ENCODE measurements at places on chromosomes 5 and 9. TPM values are rescaled to one million over a fixed set of nuclear protein-coding genes. Genes with fewer than 3 reads are reported as not detected.
A peak's percentile ranks its signal among the peaks of the same experiment; 100 is the strongest.

GRCh38 chr5:161847941-161848391 lies at the start of gene GABRA1:
TSS of gene GABRA1 (plus strand) at chr5:161848120. CDS start at chr5:161850811, 2,691 bp downstream.
- DNase-seq, result no peak

DNA sequence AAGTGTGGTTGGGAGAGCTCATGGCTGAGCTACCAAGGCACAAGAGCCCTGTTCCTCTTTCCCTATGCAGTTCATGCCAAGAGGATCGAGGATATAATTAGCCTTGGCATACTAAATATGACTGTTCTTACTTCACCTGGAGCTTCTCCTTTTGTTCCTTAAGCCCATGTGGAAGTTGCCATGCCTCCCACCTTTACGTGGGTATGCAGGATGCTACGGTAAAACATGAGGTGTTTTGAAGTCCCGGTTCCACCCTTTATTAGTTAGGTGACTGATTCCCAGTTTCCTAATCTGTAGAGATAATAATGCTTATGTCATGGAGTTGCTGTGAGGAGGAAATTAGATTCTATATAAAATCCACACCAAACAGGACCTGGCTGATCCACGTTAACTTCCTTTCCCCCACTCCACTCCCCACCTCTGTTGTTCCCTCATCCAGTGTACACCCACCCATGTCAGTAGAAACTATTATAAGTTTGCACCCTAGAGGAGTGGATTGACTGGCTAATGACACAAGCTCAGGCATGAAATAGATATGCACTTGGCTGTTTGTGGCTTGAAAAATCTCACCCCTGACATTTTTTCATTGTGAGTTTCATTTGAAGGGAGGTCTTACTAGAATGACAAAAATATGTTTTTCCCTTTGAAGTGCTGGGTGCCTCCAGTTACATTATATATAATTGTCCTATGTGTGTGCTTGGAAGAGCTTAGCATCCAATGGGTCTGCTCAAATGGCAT lies 36.8 kb upstream of the SHOC1 start:
- DNase-seq, result peak; percentile 85

DNA sequence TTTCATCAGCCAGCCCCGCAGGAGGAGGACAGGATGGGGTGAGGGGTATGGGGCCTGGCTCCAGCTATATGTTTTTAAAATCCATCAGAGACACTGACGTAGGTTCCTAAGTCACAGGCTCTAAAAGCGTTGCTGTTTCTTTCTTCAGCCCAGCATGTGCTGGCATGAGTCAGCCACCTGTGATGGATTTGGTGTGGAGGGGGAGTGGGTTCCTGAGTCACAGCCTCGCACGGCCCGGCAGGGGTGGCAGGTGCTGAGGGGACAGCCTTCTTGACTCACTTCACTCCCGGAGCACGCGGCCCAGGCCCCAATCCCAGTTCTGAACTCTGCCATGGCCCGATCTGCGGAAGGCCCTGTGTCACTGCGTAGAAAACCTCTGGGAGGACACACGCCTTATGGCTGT lies 38.8 kb upstream of the RPL26L1 start:
- peak; percentile 49 for DNase-seq

TERT gene
- total RNA-seq, result not detected

DNA sequence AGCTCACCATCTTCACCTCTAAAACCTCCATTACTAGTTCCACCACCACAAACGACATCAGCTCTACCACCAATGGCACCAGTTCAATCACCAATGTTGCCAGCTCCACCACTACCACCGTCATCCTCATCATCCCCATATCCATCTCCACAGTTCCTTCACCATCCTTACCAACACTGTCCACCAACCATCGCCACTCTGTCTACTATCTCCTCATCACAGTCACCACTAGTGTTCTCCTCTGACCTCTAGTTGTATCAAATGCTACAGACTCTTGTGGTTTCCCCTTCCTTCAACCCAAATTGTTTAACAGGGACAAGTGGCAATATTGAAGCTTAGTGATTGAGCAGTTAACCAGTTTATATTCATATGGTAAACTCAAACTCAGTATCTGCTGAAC lies 182.6 kb downstream of the CAAP1 start:
- DNase-seq, result no peak

DDX4 gene
- not detected for total RNA-seq
